Frontal cortex (tissue), 4 donors: ENCODE measurements at places on chromosomes 13 and 19. TPM values are rescaled to one million over a fixed set of nuclear protein-coding genes. Genes with fewer than 3 reads are reported as not detected.

Gene PEAK3
- under 0.01 TPM for total RNA-seq

- DNase-seq = peak; percentile 83
Observed at GRCh38 chr19:44808463-44809371, at the start of gene BCAM. Gene BCAM (plus strand): TSS chr19:44809103. CDS start chr19:44809125, 22 bp downstream.

- DNase-seq = no peak
Observed at GRCh38 chr19:58305932-58306323, 751 bp downstream of the ERVK3-1 start.

- DNase-seq = no peak
Observed at GRCh38 chr13:91724591-91724990, 326.2 kb downstream of the GPC5 start.

- DNase-seq = no peak
Observed at GRCh38 chr13:82675024-82675423, 1207.2 kb downstream of the SLITRK1 start.

- DNase-seq = no peak
Observed at GRCh38 chr19:16205205-16206045, 7.7 kb downstream of the AP1M1 start.

Gene PAF1
- total RNA-seq = 36.7 TPM

DNA sequence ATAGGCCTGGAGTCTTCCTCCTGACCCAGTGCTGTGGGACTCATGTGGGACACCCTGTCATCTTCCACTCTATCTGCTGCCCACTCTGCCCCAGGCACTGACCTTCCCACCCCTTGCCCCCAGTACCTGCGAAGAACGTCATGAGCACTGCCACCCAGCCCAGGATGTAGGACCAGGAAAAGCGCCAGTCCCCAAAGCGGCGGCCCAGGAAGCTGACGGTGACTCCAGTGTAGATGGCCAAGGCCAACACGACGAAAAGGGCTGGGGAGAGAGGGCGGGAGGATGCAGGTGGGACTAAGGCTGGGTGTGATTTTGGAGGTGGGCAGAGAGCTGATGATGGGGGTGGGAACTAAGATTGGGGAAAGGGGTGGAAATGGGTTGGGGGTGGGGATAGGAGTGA is 7.4 kb downstream of the LIM2 start:
- DNase-seq = no peak

Gene SPINT2
- 104 TPM for total RNA-seq

GRCh38 chr13:45119469-45119990 is 780 bp upstream of the GTF2F2 start:
- no peak for DNase-seq

- no peak for DNase-seq
Observed at GRCh38 chr19:11578258-11579142, 1.1 kb upstream of the ACP5 start.

DNA sequence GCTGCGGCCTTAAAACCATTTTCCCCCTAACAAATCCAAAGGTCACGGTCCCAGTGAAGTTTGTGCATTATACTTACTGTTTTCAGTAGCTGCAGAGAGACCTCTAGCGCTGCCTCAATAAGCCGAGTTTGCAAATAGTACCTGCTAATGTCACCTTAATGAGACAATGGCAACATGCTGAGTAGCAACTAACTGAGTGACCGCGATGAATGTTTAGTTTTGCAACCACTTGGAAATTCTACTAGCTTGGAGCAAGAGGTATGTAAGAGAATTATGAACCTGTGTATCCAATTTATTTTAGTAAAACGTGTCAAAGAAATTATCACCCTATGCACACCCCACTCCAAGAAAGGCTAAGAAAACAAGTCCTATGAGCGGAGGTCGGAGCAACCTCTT is 1.2 kb downstream of the KPNA3 start:
- DNase-seq = peak; percentile 20

DNA sequence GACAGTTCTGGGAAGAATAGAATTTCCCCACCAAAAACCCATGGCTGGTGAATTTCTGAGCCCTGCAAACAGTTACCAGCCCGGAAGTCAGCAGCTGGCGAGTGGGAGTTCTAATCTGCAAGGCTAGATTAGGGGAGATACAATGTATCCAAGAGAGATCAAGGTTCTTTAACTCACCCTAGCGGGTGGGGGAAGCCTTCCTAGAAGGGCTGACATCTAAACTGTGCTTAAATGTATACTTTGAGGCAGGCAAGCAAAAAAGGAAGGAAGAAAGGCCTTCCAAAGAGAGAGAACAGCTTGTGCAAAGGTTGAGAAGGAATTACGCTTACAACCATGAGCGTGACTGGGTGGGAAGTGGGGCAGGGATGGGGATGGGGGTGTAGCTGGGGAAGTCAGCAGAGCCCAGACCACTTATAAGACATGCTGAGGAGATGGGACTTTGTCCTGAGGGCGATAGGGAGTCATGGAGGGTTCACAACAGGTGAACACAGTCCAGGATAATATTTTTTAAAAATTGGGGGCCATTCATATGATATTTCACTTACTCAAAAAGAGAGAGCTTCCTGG is 20.8 kb upstream of the ZNRF4 start:
- no peak for DNase-seq

GRCh38 chr13:50284540-50284939 is 269.3 kb downstream of the KCNRG start:
- no peak for DNase-seq

GRCh38 chr19:38851622-38852230 is 1.9 kb upstream of the HNRNPL start:
- DNase-seq = peak; percentile 95

Gene TMEM86B
- 0.82 TPM for total RNA-seq

DNA sequence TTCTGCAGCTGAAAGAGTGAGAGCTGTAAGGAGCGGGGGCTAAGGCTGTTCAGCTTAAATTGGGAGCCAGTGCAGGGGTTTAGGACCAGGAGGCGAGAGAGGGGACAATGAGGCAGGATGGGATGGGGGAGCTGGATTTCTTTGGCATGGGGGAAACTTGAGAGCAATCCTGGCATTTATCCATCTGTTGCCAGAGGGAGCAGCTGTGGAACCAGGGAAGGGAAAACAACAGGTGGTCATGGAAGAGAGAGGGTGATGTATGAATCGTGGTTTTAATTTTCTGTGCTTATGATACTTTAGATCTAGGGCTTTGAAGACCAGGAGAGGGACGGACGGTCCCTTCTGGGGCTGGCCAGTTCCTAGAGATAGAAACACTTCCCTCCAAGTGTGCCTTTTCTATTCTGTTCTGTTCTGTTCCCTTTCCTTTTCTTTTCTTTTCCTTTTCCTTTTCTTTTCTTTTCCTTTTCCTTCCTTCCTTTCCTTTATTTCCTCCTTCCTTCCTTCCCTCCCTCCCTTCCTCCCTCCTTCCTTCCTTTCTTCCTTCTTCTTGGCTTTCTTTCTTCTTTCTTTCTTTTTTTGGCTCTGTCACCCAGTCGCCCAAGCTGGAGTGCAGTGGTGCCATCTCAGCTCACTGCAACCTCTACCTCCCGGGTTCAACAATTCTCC is 16.0 kb upstream of the CCL25 start:
- no peak for DNase-seq

DNA sequence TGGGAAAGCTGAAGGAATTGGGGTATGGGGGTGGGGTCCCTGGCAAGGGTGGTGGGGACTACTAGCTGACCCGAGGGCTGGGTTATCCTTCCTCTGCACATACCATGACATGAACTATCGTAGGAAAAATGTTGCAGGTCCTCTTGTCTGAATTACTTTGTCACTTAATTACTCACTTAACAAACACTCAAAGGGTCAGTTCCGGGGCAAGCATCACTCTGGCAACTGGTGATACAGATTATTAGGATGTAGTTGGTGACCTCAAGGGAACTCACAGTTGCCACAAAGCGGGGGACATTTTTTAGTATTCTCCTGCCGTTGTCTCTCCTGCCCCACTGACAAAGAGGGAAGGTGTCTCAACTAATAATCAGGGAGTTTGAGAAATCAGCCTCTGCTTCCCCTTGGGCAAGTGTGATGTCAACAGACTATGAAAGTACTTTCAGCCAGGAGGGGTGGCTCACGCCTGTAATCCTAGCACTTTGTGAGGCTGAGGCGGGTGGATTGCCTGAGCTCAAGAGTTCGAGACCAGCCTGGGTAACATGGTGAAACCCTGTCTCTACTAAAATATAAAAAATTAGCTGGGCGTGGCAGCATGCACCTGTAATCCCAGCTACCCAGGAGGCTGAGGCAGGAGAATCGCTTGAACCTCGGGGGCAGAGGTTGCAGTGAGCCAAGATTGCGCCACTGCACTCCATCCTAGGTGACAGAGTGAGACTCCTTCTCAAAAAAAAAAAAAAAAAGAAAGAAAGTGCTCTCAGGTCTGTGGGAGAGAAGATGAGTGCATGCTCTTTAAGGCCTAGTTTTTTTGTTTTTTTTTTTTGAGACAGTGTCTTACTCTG is 10.3 kb downstream of the DNAJB1 start:
- DNase-seq = no peak

Gene CNFN
- not detected for total RNA-seq

DNA sequence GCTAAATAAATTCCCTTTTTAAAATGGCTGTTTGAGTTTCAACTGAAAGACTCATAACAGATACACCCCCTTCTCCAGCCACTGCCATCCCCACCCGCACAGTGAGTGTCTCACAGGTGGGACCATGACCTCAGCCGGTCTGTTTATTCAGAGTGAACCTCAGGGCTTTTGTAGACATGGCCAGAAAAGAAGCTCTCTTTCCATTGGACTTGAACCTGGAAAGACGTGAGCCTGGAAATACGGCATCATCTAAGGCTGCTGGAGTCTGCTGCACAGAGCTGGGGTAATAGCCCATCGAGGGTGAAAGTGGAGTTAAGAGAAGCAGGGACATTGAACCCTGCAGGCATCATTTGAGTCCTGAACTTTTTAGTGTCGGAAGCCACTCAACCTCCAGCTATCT is 15.2 kb upstream of the KPNA3 start:
- no peak for DNase-seq

GRCh38 chr13:100394005-100394695 is 194.4 kb downstream of the GGACT start:
- DNase-seq = no peak

GRCh38 chr13:99404005-99404755 is 97.0 kb upstream of the GPR183 start:
- no peak for DNase-seq

GRCh38 chr13:114071410-114071809 is 61.0 kb downstream of the RASA3 start:
- DNase-seq = no peak

Gene CD33
- total RNA-seq = 0.41 TPM

DNA sequence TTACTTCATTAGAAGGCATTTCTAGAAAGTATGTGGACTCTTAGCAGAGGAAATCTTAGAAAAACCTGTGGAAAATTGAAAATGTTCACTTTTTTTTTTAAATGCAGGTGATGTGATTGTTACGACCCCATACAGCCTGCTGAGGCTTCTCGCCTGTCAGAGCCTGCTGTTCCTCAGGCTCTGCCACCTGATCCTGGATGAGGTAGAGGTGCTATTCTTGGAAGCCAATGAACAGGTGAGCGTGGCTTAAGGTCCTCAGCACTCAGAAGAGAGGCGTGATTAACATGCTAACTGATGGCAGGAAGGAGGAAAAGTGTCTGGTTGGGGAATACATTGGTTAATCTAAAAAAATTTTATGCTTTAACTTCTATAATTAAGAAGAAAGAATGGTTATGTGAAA is 71.4 kb downstream of the SLC7A9 start:
- DNase-seq = no peak

Gene TMEM161A
- 8.6 TPM for total RNA-seq

- no peak for DNase-seq
Observed at GRCh38 chr13:23637829-23638228, 67.6 kb downstream of the TNFRSF19 start.

DNA sequence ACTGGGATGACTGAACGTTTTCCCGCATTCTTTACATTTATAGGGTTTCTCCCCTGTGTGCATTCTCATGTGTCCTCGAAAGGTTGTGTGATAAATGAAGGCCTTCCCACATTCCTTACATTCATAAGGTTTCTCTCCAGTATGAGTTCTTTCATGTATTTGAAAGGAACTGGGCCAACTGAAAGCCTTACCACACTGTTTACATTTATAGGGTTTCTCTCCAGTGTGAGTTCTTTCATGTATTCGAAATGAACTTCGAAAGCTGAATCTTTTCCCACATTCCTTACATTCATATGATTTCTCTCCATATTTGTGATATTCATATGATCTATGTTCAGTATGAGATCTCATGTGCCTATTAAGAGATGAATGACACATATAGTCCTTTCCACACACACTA is 19.4 kb downstream of the ZNF709 start:
- DNase-seq = no peak

GRCh38 chr19:38908911-38909310 is 3.1 kb downstream of the CCER2 start:
- no peak for DNase-seq

Gene RAB3A
- total RNA-seq = 42.0 TPM

Gene SSC5D
- total RNA-seq = under 0.01 TPM

Gene LYPD5
- 2.0 TPM for total RNA-seq

DNA sequence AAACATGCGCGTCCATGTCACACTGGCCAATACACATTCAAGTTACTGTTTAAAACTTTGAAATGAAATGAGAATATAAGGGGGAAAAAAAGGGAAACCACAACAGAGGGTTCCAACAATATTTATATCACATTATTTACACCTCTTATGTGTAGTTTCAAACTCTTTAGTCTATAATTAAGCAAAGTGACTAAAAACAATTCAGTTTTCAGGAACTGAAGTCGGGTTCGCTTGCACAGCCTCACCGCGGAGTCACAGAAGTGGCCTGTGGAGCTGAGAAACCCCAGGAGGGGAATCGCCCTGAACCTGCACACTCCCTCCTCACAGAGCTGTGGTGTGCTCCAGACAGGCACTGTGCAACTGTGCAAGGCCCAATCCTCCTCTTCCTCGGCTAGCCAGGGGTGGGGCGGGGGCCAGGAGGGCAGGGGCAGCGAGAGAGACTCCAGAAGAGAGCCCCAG is 75.9 kb downstream of the STK24 start:
- no peak for DNase-seq

Gene MBD3L3
- total RNA-seq = not detected

Gene CGB5
- not detected for total RNA-seq

DNA sequence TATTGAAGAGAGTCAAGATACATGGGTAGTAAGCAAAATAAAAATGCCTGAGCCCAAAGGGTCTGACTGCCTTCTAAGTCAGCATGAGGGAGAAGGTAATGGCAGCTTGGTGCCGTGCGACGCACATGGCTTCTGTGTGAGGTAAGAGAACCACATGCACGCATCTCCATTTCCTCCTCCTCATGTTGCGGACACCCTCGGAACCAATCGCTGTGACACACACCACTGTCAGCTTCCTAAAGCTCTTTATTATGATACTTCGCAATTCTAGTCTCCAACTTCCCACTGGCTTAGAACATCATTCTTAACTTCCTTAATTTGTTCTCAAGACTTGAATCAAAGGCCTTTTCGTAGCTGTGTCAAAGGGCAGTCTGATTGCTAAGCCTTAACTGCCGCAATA is 170.1 kb downstream of the OXGR1 start:
- DNase-seq = no peak

DNA sequence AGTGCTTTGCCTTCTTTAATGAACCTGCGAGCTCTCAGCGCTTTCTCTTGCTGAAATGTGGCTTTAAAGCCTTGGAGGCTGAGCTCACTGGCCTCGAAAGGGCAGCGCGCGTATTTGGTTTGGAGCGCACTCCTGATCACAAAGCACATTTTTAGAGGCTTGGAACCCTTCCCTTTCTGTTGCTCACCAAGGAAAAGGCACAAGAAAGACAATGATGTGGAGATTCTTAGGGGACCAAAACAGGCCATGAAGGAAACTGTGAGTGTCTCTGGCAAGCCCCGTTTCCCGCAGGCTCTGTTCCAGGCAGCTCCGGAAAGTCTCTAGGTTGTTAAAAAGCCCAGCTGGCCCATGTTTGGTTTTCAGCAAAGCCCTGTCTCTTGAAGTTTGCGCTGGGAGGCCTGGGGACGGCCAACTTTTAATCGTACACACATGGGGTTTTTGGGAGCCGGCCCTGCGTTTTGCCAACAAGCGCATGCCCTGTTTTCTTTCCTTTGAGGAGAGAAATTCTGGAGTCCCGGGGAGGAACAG is 9.4 kb upstream of the SPC24 start:
- DNase-seq = no peak
